ENCODE measurements at places on chromosomes 2 and 18.

DNA sequence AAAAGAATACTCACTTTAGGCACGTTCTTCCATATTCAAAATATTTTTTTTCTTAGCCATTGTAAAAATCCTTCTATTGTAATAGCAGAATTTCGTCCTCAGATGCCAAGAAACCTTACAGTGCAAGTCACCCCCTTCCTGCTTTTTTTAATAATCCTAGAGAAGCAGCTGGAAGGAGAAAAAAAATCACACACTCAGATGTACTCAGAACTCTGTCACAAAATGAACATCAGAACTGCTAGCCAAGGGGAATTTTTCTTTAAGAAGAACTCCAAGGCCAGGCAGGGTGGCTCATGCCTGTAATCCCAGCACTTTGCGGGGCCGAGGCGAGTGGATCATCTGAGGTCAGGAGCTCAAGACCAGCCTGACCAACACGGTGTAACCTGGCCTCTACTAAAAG is 127.3 kb upstream of the SPATS2L start:
- DNase-seq = no peak

DNA sequence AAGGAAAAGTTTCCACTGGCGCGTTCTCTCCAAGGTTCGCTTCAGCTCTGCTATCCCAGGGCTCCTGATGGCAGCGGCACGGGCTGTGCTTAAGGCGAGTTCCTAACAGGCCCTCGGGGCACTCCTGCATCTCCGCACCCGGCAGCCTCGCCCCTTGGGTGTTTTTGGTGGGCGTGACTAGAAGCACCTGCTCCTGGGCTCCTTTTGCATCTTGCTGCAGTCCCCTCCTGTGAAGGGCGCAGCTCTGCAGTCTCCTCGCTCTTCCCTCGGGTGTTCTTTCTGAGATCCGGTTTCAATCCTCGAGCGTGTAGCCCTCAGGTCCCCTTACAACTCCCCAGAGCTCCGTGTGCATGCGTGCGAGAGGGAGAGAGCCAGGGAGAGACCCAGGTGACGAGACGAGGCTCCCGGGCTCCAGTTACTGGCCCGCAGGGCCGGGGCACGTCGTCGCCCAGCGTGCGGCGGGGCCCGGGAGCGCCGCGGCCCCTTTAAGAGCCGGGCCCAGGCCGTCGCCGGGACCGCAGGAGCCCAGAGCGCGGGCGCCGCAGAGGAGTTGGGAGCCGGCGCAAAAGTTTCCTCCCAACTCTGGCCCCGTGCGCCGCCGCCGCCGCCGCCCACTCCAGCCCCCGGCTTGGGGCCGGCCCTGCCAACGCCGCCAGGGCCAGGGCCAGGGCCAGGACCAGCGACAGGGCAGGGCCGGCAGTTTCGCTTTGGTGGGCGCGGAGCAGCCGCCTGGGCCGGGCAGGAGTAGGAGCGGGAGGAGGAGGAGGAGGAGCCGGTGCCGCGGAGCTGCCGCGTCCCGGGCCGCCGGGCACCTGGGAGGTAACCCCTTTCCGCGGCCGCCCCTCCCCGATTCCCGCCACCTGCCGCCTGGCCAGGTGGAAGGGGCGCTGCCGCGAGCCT is at the start of gene PARD3B:
TSS of gene PARD3B (plus strand) at position 515 of the 900 bp plus-strand sequence. CDS start 525 bp downstream, outside the sequence.
- no peak for DNase-seq

DNA sequence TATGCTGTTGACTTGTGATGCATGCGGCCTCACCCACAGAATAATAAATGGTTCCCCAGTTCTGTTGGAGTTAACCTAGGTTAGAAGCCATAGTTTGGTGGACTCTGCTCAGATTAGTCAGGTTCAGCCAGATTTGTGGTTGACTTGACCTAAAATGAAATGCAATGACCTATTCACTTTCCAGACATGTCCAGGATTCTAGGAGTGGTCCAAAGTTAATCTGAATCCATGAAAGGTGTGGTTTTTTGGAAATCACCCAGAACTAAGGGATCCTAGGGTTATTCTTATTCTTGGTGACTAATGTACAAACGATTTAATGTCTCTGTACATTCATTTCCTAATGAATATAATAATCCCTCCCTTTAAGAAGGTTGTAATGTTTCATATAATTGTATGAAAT is 88.9 kb upstream of the RBBP8 start:
- DNase-seq = no peak

GRCh38 chr2:169838743-169839489 is 11.7 kb downstream of the UBR3 start:
- no peak for DNase-seq

GRCh38 chr2:105521176-105521575 is 122.3 kb upstream of the FHL2 start:
- DNase-seq = no peak

DNA sequence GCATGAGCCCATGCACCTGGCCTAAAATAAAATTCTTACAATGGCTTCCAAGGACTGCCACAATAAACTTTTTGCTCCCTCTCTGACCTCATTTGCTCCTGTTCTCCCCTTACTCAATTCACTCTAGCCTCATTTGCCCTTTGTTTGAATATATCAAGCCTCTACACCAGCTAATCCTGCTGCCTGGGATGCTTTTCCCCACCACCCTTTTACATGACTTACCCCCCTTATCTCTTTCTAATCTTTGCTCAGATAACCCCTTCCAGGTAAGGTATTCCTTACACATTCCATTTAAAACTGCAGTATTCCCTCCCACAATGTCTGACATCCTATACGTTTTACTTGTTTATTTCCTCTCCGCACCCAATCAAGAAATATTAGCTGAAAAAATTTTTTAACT is 22.7 kb downstream of the IMMT start:
- DNase-seq = no peak

DNA sequence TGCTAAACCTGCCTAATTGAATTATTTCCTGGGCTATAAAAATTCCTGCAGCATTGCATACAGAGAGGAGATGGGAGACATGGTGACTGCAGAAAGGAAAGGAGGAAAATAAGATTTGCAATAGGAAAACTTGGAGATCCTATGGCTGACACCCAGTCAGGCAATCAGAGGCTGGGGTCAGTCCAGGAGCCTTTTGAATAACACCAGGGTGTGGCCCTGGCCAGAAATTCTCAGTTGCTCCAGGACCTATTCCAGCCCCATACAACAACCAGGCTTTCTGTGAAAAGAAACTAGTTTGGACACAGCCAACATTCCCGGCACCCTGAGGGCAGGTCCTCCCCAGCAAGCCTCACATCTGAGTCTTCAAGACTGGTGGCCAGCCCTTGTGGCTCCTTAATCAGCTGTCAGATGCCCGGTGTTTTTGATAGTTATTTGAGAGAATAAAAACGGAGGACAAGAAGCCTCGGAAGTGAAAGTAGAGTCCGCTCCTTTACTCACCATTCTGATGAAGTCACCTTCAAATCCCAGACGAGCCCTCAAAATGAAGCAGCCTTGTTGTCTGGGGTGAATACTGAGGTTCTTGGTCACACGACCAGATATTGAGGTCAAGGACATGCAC is 31.1 kb upstream of the GMCL1 start:
- no peak for DNase-seq

DNA sequence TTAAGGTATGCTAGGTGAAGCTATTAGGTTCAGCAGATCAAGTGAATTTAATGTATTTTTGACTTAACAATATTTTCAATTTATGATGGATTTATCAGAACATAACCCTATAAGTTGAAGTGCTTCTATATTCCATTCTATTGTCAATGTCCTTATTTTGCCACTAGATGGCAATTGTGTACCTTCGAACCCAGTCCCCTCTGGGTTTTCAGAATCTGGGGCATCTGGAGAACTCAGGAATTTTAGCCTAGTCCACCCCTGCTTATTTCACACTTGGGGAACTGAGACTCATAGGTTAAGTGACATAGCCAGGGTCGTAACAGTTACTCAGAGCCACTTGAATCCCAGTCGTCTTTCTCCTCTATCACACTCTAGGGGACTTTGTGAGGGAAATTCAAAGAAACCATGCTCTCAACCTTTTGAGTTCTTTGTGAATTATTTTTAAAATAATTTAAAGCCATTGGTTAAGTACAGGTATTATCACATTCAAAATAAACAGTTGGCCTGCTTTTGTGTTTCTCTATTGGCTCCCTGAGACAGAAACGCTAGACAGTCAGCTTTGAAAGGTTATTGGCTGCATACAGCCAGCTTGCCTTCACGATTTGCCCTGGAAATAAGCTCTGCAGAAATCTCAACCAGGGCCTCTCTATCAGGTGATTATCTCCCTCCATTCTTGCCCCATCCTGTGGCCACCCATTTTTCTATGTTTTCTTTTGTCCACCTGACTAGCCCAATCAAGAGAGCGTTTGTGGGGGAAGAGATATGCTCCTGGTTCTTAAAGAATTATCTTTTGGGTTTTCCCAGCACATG is 145.0 kb downstream of the TTC27 start:
- no peak for DNase-seq

GRCh38 chr2:126513033-126513432 is 142.9 kb upstream of the GYPC start:
- no peak for DNase-seq

- no peak for DNase-seq
Observed at GRCh38 chr2:216827073-216827720, 32.7 kb downstream of the TNP1 start.

- DNase-seq = no peak
Observed at GRCh38 chr2:42421601-42422239, 60.7 kb upstream of the COX7A2L start.

DNA sequence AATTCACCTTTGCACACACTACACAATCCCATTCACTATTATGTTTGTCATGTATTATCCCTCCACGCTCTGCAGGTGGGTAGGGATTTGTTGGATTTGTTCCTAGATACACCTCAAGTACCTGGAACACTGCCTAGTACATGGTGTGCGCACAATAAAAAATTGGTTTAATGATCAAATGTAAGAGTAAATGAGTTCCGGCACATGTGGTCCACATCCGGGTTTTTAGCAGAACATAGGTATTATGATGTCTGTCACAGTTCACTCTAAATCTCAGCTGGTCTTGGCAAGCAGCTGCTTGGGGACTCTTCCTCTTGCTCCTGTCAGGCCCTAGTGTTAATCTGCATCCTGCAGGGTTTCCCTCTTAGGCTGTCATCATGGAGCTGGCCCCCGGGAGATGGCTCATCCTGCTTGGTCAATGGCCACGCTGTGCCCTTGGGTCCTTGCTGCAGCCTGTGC is 21.8 kb upstream of the IL1R1 start:
- no peak for DNase-seq

DNA sequence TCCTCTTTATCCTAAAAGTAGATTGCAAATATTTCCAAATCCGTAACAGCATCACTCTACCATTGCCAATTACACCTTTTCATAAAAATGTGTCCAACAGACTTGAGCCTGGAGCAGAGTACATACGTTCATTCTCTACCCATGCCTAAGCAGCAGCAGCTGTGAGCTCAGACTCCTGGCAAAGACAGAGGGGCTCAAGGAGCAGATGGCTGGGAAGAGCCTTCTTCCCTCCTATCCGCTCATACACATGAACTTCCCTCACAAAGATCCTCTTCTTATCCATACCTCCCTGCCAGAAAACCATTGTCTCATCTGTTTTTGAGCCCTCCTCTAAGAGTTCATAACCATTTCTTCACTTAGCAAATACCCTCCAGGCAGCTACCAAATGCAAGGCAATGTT is 164.3 kb upstream of the ARL4C start:
- no peak for DNase-seq

DNA sequence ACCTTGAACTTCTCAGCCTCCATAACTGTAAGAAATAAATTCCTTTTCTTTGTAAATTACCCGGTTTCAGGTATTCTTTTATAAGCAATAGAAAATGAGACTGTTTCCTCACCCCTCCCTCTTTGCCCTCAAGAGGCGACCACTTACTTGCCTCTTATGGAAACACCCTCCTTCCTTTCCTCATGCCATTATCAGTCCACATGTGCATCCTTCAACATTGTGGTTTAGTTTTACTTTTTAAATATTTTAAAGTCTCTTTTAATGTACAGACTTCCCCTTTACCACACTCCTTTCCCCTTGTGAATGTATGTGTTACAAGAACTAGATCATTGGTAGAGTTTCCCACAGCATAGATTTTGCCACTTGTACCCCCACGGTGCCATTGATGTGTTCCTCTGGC is 202.4 kb upstream of the SIX2 start:
- DNase-seq = no peak

- DNase-seq = no peak
Observed at GRCh38 chr2:226199555-226199954, 600.1 kb downstream of the IRS1 start.

DNA sequence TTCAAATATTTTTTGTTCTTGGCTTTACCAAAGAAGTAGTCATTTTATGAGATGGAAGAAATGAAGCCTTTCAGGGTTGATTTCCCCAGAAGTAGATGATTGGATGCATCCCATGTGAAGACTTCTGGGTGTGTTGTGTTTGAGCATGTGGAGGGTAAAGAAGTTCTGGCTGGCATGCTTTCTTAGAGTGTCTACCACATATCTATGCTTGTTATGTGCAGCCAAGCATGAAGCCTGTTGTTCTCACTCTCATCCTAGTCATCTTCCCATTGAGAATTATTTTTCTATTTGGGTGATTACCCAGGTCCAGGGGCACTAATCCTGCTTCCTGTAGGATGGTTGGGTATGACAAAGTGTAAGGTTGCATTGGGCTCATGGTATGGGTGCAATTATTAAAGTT is 472.9 kb downstream of the PTPRM start:
- DNase-seq = no peak
